ENCODE measurements at places on chromosomes 13 and 19. TPM values are rescaled to one million over a fixed set of nuclear protein-coding genes. Genes with fewer than 3 reads are reported as not detected.
A peak's percentile ranks its signal among the peaks of the same experiment; 100 is the strongest.

DNA sequence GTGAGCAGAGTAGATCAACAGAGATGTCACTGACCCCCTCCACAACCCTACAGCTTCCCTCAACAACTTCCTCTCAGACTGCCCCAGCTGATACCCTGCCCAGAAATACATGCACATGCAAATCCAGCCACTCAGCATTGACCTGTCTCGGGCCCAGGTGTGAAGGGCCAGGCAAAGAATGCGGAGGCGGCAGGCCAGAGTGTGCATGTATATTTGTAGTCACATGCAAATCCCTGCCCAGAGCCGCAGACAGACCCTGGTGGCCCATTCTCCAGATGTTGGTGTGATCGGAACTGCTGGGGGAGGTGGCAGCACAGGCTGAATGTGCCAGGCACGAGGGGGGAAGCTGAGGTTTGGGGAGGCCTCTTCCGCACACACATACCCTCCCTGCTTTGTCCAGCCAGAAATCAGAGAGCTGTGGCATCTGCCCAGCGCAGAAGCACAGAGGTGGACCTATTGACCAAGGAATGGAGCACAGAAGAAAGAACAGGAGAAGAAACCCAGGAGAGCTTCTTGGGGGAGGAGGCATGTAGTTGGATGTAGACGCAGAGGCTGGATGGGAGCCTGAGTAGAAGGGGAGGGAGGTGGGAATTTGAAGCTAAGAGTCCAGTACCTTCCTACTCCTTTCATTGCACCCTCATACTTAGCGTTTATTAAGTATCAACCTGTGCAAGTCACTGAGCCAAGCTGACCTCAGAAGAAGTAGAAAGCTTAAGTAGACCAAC is 14.4 kb downstream of the MEF2B start:
- H3K27me3 ChIP-seq: no peaks in the 10 kb centered on the region
- no peak for DNase-seq
- no peaks in the 10 kb centered on the region for H3K36me3 ChIP-seq
- no peak overlapping the region for H3K4me3 ChIP-seq
- no peaks in the 10 kb centered on the region for H3K4me1 ChIP-seq

DNA sequence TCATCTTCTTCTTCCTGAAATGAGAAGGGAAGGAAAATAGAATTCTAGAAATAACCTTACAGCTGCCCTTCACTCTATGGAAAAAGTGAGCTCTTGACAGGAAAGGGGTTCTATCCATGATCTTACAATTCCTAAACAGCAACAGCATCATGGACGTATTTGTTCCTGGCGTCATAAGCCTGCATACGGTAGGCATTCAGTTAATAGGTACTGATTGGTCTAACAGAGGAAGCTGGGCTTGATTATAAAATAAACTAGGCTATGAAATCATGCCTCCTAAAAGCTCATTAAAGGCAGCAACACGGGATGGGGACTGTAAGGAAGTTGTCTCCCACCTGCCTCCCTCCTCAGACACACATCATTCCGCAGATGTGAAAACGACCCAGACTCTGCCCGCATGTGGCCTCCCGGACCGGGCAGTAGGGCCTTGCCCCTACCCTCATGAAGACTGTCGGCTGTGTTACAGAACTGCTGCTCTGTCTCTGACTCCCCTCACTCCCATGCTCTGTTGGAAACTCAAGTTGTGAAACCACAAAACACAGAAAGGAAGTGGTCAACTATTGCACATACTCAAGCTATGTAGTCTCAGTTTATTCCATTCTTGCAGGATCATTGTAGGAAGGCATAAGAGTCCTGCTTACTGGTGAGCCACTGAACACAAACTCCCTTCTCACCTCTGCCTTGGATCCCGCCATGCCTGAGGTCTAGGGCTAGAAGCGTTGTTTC is 129.8 kb downstream of the DLEU7 start:
- no peaks in the 10 kb centered on the region for H3K36me3 ChIP-seq
- H3K27me3 ChIP-seq: no peaks in the 10 kb centered on the region
- H3K4me1 ChIP-seq: no peaks in the 10 kb centered on the region
- H3K4me3 ChIP-seq: no peak overlapping the region
- H3K27ac ChIP-seq: no peak overlapping the region
- DNase-seq: peak; percentile 98

ZNF93 gene
- 12.8 TPM for total RNA-seq

GRCh38 chr13:74336546-74336945 is 202.3 kb upstream of the KLF12 start:
- H3K27ac ChIP-seq: no peak overlapping the region
- DNase-seq: no peak
- no peaks in the 10 kb centered on the region for H3K4me1 ChIP-seq
- H3K27me3 ChIP-seq: no peaks in the 10 kb centered on the region
- no peaks in the 10 kb centered on the region for H3K36me3 ChIP-seq
- no peak overlapping the region for H3K4me3 ChIP-seq

ZNF253 gene
- total RNA-seq: 7.6 TPM

DNA sequence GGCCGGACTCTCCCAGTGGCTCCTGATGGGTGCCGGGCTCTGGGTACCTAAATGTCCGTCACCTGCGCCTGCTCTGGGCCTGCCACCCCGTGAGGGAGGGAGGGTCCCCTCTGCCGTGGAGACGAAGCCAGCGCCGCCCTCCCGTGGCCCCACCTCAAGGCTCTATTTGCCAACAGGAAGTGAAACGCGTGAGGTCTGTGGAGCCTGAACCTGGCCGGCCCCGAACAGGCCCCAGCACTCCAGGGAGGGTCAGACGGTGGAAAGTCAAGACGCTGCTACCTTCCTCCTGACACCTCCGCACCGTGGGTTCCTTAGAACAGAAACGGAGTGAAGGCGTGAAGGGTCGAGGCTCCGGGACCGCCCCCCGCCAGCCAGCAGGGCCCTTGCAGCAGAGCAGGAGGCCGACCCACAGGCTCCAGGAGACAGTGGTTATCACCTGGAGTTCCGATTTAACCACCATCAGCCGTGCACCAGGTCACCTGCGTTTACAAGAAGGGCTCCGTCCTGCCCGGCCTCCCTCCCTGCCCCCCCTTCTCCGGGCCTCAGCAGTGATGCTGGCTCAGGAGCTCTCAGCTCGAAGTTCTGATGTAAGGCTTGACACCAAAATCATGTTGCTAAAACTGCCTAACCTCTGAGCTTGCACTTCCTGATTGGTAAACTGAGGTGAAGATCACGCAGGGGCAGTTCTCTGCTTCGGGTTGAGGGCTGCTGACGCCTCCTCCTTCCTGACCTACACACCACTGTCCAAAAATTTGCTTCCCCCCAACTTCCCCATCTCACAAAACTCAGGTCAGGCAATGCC is 50.9 kb upstream of the C13orf46 start:
- H3K27me3 ChIP-seq: no peaks in the 10 kb centered on the region
- no peak overlapping the region for H3K4me3 ChIP-seq
- DNase-seq: no peak
- H3K36me3 ChIP-seq: peaks cover 21% of the 10 kb centered on the region
- no peak overlapping the region for H3K27ac ChIP-seq

- DNase-seq: no peak
- H3K27me3 ChIP-seq: no peaks in the 10 kb centered on the region
These were observed 7.7 kb upstream of the TEX26 start for GRCh38 chr13:30924721-30925120.

ABCC4 gene
- 14.2 TPM for total RNA-seq

DLL3 gene
- 0.89 TPM for total RNA-seq

ATXN8OS gene
- total RNA-seq: not detected

- peak; percentile 99 for DNase-seq
- H3K4me1 ChIP-seq: peaks cover 9% of the 10 kb centered on the region
- H3K27ac ChIP-seq: peak overlapping the region; percentile 86
These were observed 19.3 kb downstream of the GNA15 start for GRCh38 chr19:3154957-3155736.

DNA sequence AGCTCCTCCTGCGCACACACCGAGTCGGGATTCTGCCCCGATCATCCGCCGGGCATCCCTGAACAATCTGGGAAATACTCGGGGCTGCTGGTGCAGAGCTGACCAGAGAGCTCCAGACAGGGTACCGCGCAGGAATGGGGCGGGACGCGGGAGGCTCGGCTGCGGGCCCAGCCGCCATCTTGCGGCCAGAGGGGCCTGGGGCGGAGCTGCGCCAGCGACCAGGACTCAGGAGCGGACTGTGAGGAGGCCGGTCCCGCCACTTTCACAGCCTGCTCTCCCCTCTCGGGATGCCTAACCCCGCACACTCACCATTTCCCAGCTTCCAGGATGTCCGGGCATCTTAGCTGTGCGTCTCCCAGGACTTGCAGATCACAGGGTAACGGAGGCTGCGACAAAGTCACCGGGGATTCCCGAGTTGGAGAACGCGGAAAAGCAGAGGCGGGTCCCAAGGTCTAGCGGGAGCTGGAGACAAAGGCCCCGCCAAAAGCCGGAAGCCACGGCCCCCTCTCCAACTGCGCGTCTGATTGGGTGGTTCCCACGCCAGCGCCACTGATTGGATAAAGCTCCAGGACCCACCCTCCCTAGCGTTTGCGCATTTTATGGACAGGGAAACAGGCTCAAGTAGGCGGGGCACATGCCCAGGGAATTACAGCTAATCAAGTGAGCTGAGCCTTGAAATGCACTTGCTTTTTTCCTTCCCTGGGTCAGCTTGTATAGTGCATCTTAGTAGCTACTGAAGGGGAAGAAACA is 15.8 kb upstream of the ZNF43 start:
- H3K27me3 ChIP-seq: no peaks in the 10 kb centered on the region
- peak overlapping the region; percentile 79 for H3K4me3 ChIP-seq
- H3K4me1 ChIP-seq: peaks cover 6% of the 10 kb centered on the region
- DNase-seq: peak; percentile 92
- H3K36me3 ChIP-seq: peaks cover 4% of the 10 kb centered on the region
- peak overlapping the region; percentile 76 for H3K27ac ChIP-seq

- no peak for DNase-seq
- no peaks in the 10 kb centered on the region for H3K4me1 ChIP-seq
- no peak overlapping the region for H3K27ac ChIP-seq
These were observed 9.8 kb upstream of the LIN7B start for GRCh38 chr19:49104229-49104864.

- DNase-seq: no peak
- H3K27me3 ChIP-seq: no peaks in the 10 kb centered on the region
- no peak overlapping the region for H3K4me3 ChIP-seq
- no peak overlapping the region for H3K27ac ChIP-seq
- peaks cover 6% of the 10 kb centered on the region for H3K4me1 ChIP-seq
These were observed 2.9 kb upstream of the RCBTB2 start for GRCh38 chr13:48535766-48536165.

LRRC63 gene
- total RNA-seq: not detected

DNA sequence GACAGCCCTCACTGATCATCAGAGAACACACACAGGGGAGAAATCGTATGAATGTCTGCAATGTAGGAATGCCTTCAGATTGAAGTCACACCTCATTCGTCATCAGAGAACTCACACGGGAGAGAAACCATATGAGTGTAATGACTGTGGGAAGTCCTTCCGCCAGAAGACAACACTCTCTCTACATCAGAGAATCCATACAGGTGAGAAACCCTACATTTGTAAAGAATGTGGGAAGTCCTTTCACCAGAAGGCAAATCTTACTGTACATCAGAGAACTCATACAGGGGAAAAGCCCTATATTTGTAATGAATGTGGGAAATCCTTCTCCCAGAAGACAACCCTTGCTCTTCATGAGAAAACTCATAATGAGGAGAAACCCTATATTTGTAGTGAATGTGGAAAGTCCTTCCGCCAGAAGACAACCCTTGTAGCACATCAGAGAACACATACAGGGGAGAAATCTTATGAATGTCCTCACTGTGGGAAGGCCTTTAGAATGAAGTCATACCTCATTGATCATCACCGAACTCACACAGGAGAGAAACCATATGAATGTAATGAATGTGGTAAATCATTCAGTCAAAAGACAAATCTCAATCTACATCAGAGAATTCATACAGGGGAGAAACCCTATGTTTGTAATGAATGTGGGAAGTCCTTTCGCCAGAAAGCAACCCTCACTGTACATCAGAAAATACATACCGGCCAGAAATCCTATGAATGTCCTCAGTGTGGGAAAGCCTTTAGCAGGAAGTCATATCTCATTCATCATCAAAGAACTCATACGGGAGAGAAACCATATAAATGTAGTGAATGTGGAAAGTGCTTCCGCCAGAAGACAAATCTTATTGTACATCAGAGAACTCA is 32.5 kb downstream of the ZNF567 start:
- no peaks in the 10 kb centered on the region for H3K4me1 ChIP-seq
- H3K27me3 ChIP-seq: no peaks in the 10 kb centered on the region
- peaks cover 36% of the 10 kb centered on the region for H3K36me3 ChIP-seq

C19orf81 gene
- total RNA-seq: not detected

DNA sequence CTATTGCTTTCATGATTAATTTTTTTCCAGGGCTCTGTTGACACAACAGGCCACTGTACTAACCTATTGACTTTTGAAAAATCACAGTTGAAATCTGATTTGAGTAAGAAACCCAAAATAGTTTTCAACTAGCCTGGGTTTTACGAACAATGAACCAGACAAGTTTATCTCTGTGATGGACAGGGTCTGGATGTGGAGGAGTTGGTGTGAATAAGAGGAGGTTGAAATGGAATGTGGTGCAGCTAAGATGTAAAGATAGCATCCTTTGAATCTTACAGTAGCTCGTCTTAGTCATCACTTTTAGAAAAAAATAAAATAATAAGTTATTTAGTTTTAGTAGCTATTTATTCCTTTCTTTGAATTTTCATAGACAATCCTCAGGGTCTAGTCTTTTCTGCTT is 8.3 kb upstream of the OXGR1 start:
- H3K4me1 ChIP-seq: peaks cover 23% of the 10 kb centered on the region
- H3K36me3 ChIP-seq: no peaks in the 10 kb centered on the region
- no peak overlapping the region for H3K4me3 ChIP-seq

DNA sequence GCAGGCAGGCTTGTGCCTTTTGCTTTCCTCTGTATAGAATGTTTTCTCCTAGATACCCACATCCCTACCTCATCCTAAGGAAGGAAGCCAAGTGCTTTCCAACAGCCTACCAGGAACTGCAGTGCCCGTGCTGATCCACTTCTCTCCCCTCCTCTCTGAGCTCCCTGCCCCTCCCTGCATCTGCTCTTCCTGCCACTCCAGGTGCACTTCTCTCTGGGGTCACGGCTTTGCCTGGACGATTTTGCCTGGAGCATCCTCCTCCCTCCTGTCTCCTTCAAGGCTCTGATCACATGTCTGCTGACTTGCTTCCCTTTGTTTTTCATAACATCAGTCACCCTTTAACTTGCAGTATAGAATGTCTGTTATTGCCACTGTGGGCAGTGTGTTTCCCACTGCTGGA is 34.7 kb upstream of the IRS2 start:
- no peak overlapping the region for H3K27ac ChIP-seq
- peaks cover 27% of the 10 kb centered on the region for H3K4me1 ChIP-seq

GRCh38 chr13:48539550-48539949 is 6.7 kb upstream of the RCBTB2 start:
- DNase-seq: no peak

- peaks cover 6% of the 10 kb centered on the region for H3K36me3 ChIP-seq
- DNase-seq: no peak
- no peak overlapping the region for H3K4me3 ChIP-seq
These were observed 69.9 kb downstream of the TSC22D1 start for GRCh38 chr13:44506251-44506650.

- peaks cover 40% of the 10 kb centered on the region for H3K4me1 ChIP-seq
- no peak for DNase-seq
- no peaks in the 10 kb centered on the region for H3K36me3 ChIP-seq
- H3K27me3 ChIP-seq: no peaks in the 10 kb centered on the region
- H3K27ac ChIP-seq: peak overlapping the region; percentile 46
These were observed 79.7 kb downstream of the STARD13 start for GRCh38 chr13:33205804-33206221.

SHD gene
- 0.62 TPM for total RNA-seq

All from astrocyte (in vitro differentiated cells and primary cell).